Femur (tissue), 1 donor: ENCODE measurements at places on chromosomes 5 and 9.

DNA sequence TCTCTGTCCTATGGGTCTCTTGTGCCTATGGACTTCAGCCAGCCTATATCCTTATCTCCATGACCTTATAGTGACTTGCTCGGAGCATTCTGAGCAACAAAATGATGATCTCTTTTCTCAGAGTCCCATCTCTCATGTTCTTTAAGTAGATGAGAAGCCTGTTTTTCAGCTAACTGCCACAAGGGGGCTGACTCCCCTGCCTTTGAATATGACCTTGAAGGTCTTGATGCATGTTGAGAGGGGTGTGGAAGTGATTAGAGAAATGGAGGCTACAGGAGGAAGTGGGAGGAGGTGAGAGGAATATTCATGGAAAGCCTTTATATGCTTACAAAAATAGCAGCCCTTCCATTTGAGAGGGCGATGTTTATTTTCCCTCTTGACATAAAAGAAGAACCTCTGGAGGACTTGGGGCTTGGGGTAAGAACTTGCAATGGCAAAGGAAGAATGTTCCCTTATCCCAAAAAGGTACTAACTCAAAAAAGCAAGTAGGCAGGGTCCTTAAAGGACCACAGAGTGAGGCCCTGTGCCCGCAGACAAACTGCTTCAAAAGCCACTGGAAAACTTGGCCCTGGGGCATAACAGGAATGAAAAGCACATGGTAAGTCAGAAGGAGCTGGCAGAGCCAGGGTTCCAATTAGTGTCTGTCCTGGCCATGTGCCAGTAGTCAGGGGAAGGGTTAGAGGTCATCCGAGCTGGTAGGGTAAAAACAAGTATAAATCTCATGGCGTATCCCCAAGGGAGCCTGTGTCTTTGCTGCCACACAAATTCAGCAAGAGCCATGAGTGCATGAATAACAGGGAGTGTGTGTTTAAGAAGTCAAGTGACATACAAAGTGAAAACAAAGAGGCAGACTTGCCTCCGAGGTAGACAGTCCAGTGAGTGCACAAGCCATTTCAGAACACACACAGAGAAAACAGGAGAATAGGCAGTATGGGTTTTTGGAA is 39.1 kb downstream of the FGD3 start:
- DNase-seq: no peak

DNA sequence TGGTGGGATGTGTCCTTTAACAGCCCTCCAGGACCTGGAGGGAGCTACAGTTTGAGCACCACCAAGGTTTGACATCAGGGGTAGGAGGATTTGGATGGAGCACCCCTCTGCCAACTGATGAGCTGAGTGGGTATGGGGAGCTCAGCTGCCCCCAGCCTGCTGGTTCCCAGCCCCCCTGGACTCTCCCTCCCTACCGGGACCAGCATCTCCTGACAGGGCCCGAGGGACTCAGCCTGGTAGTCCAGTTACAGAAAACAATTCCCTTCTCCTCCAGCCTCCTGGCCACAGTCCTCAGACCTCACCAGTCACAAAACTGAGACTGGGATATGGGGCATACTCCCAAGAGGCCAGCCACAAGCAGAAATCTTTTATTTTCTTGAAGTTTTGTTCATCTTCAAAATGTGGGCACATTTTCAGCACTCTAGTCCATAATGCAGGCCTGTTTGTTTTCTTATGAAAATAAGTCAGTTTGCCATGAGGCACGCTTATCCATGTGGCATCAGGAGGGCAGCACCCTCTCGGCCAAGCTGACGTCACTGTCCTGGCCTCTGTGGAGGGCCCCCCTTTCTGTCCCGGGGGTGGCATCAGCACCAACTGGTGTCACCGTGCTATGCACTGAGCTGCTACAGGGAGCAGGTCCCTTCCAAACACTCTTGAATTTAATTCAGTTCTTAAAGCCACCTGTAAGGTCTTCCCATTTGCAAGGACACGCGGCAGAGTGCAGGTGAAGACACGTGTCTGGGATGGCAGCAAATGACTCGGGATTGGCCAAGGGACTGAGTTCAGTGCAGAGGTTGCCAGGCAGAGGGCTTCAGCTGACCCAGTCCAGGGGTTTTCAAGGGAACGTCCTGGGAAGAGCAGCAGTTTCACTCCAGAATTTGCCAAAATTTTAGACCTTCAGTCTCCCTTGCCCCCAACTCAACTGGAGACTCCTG is 187.6 kb downstream of the GADD45G start:
- DNase-seq: no peak

GRCh38 chr5:156191547-156191946 is 135.4 kb upstream of the SGCD start:
- DNase-seq: no peak

DNA sequence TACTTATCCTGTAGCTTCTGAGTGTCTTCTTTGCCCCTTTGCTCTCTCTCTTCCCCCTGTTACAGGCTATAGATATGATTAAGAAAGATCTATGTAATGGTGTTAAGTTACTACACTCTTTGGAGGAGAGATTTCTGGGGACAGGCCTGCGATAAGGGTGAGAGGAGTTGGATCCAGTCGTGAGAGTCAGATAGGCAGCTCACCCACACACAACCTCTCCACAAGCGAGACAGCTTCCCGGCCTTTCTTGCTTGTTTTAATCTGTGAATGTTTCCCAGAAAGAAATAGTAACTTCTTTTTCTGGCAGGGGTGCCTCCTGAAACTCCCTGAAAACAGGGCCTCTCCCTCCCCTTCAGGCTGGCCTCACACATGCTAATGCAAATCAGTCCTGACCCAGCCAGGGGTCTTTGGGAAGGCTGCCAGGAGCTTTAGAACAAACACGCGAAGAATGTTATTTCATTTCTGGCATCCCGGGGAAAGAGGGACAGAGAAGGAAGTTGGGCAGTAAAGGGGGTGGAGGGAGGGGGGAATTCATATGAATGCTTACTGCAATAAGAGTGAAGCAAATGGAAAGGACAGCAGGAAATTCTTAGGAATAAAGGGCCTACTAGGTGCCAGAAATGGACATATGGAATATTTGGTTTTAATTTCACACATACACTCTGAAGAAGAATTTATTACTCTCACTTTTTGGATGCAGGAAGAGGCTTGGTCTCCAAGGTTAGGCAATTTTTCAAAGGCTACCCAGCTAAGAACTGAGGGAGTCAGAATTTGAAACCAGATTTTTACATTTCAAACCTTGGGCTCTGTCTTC is 215.8 kb upstream of the TRIM32 start:
- DNase-seq: peak; percentile 90

DNA sequence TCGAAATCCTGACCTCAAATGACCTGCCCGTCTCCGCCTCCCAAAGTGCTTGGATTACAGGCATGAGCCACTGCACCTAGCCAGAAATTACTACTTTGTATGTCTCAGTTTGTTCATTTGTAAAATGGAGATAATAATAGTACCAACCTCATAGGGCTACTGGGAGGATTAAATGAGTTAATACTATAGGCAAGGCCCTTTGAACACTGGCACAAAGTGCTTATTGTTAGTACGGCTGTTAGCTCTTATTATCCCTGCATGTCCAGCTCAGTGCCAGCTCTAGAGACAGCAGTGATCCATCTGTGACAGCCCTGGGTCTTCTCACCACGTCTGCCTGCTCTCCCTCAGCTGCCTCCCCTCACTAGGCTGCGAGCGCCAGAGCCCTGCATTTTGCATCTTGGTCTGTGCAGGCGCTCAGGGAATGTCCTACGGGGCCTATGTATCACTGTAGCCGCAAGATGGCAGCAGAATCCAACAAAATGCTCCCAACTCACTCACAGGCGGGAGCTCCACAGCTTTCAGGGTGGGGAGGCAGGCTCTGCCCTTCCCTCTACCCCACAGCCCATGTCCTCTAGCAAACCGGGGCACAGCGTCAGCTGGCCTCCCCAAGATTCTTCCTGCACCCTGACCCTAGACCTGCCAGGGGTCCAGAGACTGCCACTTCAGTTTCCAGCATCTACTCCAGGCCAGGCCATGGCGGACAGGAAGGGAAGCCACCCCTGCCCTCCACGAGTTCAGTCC is 17.7 kb upstream of the AKNA start:
- DNase-seq: peak; percentile 87

DNA sequence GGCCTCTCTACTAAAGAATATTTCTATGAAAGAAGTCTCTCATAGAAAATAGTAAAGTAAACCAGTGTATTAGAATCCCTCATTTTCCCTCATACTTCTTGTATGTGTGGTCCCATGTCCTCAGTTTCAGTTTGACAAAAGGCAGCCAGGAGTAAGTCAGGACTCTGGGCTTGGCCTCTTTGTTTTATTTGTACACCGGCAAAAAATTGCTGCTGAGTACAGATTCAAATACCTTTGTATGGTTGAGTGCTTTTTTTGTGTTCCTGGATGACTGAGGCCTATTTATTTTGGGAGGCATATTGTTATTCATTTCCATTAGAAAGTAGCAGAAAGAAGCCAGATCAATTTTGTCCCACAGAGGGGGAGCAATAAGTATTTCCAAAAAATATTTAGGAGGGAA is 47.3 kb upstream of the CEP78 start:
- no peak for DNase-seq

DNA sequence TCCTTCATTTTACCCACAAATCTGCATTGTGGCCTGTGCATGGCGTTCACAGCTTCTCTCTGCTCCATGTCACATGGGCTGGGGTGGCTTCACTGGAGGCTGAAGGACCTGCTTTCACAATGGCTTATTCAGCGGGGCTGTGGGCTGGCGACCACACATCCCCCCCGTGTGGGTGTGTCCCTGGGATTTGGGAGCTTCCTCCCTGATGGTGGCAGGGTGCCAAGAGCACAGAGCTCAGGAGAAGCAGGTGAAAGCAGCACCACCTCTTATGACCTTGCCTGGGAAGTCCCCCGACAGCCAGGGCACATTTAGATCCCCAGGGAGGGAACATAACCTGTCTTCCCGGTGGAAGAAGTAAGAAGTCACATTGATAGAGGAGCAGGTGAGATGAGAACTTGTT is 5.0 kb upstream of the MED10 start:
- DNase-seq: no peak

GRCh38 chr5:169757016-169757415 is 119.9 kb downstream of the DOCK2 start:
- DNase-seq: no peak

DNA sequence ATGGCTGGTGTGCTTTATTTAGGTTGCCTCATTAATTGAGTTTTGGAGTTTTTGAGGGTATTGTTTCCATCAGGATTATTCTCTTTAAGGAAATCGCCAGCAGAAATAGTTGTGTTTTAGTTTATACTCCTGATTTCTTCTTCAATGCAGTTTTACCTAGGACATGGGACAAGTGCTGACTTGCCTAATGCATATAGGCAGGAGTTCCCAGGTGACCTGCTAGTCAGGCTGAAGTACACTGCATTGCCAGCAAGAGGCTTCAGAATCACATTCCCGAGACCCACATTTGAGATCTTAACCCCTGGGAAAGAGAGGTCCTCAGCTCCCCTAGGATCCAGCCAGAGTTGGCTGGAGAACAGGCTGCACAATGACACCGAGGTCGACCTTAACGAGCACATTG is 1.5 kb upstream of the OR1N2 start:
- no peak for DNase-seq

GRCh38 chr9:89036891-89037290 is 45.6 kb downstream of the S1PR3 start:
- DNase-seq: no peak

GRCh38 chr9:2469681-2470221 is 151.8 kb upstream of the VLDLR start:
- DNase-seq: peak; percentile 65

DNA sequence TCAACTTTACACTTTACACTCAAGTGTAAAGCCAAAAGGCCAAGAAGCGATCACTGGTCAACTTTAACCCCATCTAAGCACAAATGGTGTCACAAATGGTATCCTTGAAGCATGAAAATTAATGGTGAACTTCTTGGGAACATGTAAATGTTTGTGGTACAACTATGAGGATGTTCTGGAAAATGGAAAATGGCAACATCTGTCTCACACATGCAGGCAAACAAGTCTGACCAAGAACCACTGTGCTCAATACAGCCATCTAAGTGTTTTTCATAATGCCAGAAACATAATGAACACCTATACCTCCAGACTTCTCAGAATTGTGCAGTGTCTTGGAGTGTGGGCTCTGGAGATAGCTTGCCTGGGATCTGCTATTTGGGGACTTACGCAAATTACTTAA is 171.0 kb downstream of the GLIS3 start:
- no peak for DNase-seq

DNA sequence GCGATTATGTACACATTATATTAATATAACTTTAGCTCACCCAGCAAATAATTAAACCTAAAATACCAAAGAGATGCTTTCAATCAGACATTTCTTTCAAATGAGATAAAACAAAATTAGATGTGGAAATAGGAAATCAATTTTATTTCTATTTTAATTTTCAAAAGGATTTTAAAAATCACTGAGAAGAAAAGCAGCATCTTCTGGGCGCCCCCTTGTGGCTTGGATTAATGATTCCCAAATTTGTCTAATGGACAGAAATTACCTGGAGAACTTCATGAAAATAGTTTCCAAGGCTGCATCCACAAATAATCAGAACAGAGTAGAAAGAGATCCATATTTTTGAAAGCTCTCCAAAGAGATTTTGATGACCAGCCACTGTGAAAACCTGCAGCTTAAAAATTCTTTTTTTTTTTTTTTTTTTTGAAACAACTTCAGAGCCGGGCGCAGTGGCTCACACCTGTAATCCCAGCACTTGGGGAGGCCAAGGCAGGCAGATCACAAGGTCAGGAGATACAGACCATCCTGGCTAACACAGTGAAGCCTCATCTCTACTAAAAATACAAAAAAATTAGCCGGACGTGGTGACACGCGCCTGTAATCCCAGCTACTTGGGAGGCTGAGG is 50.9 kb upstream of the CEMIP2 start:
- peak; percentile 30 for DNase-seq

DNA sequence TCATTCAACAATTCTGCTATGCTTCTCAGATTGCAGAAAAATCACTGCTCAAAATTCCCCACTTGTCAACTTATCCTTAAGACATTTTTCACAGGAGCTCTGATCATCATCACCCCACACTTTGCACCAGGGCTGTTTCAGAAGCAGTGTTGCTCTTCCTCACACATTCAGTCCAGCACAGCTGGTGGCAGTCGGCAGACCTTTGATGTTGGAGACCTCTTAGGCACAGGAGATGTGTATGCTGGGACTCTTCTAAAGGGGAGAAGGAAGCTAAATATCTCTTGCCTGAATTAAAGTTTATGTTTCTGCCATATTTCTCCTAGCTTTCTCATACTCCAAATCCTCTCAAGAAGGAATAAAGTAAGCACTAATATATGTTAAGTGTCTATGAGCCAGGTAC is 44.8 kb upstream of the SSBP2 start:
- DNase-seq: no peak

- DNase-seq: peak; percentile 74
Measured at GRCh38 chr5:180209137-180209581, at the start of gene RASGEF1C. TSS of gene RASGEF1C (minus strand) at chr5:180209211. CDS start at chr5:180138052, 71,159 bp downstream.

- DNase-seq: no peak
Measured at GRCh38 chr5:36904677-36905076, 28.1 kb downstream of the NIPBL start.
